ENCODE measurements at places on chromosomes 7 and 10.

GRCh38 chr10:88920198-88920597 is 32.4 kb downstream of the ACTA2 start:
- no peak for DNase-seq

GRCh38 chr10:77251297-77252013 is 386.2 kb downstream of the KCNMA1 start:
- DNase-seq = no peak

- no peak for DNase-seq
Measured at GRCh38 chr7:141575654-141576448, 24.6 kb downstream of the AGK start.

- peak; percentile 87 for DNase-seq
Measured at GRCh38 chr7:21253740-21254687, 173.9 kb upstream of the SP4 start.

DNA sequence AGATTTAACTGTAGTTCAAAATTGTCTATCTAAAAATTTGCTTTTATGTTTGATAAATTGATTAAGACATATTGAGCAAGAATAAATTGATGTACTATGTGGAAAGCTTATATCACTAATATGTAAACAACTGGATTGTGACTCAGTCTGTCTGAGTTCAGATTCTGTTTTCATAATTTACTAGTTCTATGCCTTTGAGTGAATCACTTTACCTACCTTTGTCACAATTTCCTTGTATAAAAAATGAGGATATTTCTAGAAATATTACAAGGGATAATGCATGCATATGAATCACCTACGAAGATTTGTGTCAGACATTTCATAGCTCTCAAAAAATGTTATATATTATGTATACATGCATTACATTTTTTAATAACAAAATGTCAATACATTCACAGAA is 245.1 kb upstream of the ZWINT start:
- DNase-seq = no peak

- no peak for DNase-seq
Measured at GRCh38 chr7:106345421-106346166, 60.8 kb upstream of the NAMPT start.

DNA sequence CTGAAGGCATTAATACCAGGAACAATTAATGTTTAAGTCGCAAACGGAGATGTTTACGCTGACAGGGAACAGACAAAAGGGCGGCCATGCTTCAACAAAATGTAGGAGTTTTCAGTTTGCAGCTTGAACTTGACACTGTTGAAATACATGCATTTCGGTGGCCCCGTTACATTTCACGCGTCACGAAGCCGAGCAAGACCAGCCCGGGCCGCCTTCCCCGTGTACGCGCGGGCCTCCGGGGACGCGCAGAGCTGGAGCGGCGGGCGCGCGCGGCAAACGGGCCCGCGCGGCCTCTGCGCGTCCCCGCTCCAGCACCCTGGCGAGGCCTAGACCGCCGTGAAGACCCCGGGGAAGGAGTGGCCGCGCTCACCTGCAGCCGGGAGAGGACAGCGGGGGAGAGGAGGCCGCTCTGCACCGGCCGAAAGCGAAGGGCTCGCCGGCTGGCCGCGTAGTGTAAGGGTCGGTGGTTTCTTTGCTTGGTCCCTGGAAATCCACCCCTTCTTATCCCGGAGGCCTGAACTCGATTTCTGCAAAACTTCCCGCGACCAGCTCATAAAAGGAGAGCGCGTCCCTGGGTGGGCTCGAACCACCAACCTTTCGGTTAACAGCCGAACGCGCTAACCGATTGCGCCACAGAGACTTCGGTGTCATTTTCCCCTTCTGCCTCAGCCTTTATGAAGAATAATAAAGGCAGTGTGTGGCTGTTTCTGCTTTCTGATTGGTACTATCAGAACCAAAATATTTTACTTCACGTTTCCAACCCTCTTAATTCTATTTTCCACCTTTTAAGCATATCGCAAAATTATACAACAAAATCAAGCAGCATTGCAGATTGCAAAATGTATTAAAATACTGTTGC is 11.4 kb upstream of the EBLN1 start:
- peak; percentile 73 for DNase-seq

- peak; percentile 62 for DNase-seq
Measured at GRCh38 chr7:131107337-131108211, 220.1 kb upstream of the MKLN1 start.

- DNase-seq = no peak
Measured at GRCh38 chr7:159015454-159016410, 128.9 kb downstream of the VIPR2 start.

DNA sequence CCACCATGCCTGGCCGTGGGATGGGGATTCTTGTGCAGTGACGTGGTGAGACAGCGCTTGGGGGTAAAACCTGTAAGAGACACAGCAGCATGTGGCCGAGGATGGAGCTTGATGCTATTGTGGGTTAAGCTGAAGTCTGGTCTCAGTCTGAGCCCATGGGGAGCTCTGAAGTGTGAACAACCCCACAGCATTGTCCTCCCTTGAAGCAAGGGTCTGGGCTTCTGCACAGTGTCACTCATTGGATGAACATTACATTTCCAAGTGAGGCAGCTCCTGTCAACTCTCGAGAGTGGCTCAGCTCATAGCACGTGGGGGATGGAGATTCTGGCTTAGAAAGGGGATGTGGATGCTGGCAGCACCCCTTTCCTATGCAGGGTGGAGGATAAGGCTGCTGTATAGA is 32.2 kb upstream of the ZNF438 start:
- DNase-seq = no peak

DNA sequence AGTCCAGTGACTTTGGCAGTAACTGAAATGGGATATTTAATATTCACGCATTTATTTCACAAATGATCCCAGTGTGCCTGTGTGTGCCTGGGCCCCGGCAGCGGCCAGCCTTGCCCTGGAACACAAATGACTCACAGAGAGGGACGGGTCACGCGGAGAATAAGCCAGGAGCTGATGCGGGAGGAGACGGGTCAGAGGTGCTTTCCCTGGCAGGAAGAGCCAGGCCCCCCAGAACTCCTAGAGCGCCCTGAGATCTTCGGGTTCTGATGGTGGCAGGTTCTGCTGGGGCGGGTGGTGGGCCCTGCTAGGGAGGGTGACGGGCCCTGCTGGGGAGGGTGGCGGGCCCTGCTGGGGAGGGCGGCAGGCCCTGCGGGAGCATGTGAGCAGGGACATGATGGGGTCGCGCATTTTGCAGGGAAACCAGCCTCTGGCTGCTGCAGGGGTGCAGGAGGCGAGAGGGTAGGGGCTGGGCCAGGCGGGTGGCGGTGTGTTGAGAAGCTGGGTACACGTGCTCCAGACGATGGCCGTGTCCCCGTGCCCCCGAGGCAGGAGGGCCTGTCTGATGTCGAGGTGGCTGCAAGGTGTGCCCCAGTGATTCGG is 84.2 kb upstream of the DIP2C start:
- DNase-seq = no peak

- no peak for DNase-seq
Measured at GRCh38 chr10:109969760-109970346, 37.9 kb upstream of the ADD3 start.

DNA sequence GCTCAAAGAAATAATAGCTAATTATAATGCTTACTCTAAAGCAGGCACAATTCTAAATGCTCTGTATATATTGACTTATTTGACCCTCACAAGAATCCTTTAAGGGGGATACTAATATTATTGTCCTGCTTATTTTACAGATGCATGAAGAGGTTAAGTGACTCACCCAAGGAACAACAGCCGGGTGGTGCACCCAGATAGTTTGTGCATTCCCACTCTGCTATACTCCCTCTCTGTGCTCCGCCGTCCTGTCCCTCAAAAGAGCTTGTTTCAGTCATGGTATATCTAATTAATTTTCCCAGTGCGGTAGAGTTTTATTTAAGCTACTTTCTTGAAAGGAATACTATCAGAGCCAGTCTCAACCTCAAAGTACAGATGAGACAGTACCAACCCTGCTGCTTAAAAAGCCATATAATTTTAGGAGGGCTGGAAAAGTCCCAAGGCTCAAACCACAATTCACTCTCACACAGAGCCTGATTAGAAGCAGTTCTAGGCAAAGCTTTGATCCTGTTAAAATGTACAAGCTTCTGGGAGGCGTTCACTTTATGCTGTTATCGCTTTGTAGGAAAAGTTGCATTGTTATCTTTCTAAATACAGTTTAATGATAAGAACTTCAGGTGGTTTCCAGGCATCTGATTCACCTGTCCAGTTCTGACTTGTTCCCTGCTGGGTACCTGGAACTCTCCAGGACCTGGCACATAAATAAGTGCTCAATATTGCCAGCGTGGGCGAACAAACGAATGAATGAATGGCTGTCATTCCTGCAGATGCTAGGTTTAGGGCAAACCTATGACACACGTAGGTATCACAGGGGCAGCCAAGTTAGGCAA is 261.5 kb upstream of the KLF14 start:
- no peak for DNase-seq

DNA sequence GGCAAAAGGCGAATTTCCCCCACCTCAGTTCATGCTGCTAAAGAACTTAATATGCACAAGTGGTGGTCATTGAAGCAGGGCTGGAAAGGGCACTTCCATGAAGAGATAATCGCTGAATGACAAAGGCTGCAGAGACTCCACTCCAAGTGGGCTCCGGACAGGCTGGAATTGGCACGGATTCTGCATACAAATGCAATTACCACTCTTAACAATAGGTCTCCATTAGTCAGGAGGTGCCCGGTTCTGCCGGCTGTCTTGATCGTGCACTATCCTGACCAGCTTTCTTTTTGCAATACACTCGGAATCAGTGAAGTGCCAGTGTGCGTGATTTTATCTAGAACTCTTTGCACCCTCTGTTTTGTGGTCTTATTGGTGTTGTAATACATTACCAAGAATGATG is 49.7 kb downstream of the INSYN2A start:
- DNase-seq = peak; percentile 9

DNA sequence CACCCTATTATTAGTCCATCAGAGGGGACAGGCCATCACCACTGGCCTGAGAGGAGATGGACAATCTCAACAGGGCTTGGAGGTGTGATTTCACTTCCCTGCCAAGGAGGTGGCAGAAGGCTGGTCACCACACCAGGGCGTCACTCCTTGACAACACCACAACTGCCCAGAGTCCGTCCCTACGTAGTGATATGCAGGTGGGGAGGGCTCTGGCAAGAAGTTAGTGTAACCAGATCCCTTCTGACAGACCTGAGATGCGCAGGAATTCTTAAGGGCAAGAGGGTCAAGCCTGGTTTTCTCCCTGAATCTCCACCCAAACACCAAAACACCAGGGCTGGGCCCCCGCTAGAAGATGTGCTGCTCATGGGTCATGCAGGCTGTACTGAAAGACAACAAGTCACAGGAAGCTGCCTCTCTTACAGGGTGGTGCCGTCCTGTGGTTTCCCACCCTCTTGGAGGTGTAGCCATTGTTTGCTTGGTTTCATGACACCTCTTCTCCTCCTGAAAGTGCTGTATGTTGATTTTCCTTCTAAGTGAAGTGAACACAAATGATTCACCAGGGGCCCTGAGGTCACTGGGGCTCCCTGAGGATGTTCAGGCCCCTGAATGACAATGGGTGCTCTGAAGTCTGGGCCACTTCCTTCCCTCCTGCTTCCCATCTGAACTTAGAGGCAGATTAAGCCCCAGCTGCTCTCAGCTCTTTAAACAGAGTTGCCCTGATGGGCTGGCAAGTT is 27.1 kb downstream of the ATXN7L1 start:
- DNase-seq = no peak

DNA sequence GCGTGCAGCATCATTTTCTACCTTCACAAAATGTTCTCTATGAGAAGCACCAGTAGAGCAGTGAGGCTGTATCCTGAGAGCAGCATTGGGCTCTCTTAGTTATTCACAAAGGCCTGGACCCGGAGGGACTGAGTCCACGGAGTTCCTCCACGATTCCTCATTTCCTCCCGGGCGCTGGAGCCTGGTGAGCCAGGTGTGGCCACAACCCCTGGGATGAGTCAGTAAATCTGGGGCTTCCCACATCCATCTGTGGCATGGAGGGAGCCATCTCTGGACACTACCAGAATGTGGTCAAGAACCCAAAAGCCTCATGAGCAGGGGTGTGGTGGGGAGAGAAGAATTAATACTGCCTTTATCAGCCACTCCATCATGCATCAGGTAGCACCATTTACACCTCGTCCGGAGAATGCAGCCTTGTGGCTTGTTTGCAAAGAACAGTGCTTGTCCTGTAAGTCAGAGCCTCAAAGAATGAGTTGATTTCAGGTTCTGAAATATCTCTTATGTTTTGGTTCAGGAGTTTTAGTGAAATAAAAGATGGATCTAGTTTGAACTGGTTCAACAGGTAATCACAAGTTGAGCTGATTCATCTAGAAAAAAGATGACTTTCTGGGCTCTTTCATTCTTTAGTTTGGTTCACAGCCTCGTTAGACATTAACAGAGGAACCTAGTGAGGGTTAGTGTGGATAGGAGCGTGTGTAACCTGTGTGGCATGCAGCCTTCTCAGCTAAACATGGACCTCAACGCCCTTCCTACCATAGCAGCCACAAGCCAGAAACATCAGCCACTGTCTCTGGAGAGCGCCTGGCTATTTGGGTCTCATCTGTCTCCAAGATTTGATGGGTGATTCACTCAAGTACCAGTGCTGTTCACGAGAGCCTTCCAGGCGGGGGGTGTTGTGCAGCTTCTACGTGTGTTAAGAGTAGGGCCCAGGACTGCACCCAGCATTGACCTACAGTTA is 95.2 kb downstream of the WDR37 start:
- DNase-seq = no peak

- no peak for DNase-seq
Measured at GRCh38 chr7:39054731-39055130, 77.0 kb downstream of the POU6F2 start.

DNA sequence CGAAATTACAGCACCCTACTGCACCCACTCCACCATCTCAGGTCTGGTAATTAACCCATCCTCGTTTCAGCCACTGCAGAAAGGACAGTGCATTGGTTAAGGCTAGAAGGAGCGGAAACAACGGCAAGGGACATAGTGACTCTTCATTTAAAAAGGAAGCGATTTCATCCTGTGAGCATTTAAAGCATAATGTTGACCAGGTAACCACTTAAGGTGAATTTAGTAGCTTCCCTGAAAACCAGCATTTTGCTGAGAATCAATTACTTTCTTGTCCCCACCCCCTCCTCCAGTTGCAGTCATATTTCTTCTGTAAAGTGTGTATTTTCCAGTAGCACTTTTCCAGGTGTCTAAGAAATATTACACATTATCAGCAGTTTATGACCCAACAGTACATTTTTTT is 821 bp upstream of the JAZF1 start:
- DNase-seq = no peak

GRCh38 chr10:120613180-120613579 is 156.2 kb downstream of the PLPP4 start:
- DNase-seq = no peak

GRCh38 chr7:16982640-16983350 is 101.0 kb upstream of the AGR3 start:
- DNase-seq = peak; percentile 49

- no peak for DNase-seq
Measured at GRCh38 chr7:24378871-24379616, 95.1 kb downstream of the NPY start.

- DNase-seq = no peak
Measured at GRCh38 chr10:114647545-114648138, 10.4 kb downstream of the ABLIM1 start.

GRCh38 chr7:17654940-17655339 is 285.4 kb downstream of the SNX13 start:
- DNase-seq = no peak

GRCh38 chr10:124589491-124590041 is 127.9 kb downstream of the LHPP start:
- DNase-seq = no peak

- no peak for DNase-seq
Measured at GRCh38 chr7:12297283-12298108, 86.4 kb downstream of the TMEM106B start.

- DNase-seq = peak; percentile 34
Measured at GRCh38 chr10:21173802-21174714, 276.9 kb upstream of the NEBL start.
